ENCODE measurements at places on chromosomes 7 and 10.
A peak's percentile ranks its signal among the peaks of the same experiment; 100 is the strongest.

DNA sequence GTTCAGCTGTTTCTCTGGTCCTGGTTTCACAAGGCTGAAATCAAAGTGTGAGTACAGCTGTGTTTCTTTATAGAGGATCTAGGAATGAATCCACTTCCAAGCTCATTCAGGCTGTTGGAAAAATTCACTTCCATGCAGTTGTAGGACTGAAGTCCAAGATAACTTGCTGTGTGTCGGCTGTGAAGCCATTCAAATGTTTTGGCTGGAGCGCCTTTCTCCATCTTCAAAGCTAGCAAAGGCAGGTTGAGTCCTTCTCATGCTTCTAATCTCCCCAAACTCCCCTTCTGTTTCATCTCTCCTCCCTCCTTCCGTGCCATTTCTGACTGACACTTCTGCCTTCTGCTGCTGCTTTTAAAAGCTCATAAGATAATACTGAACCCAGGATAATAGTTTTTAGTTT lies 1195.4 kb upstream of the LRRN3 start:
- no peak for DNase-seq

DNA sequence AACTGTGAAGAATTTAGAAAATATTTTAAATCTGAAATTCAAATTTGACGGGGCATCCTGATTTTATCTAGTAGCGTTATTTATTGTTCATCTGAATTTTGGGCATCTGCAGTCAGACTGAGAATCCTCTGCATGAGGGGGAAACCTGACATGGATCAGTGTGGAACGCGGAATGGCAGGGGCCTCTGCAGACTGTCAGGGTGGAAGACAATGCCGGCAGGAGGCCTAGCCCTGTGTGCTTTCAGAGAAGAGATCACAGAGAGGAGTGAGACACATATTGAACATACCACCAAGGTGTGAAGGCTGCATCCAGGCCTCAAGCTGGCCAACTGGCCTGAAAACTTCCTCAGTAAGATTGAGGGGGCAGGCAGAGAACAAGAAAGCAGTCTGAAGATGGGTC lies 921.1 kb upstream of the GHITM start:
- no peak for DNase-seq

DNA sequence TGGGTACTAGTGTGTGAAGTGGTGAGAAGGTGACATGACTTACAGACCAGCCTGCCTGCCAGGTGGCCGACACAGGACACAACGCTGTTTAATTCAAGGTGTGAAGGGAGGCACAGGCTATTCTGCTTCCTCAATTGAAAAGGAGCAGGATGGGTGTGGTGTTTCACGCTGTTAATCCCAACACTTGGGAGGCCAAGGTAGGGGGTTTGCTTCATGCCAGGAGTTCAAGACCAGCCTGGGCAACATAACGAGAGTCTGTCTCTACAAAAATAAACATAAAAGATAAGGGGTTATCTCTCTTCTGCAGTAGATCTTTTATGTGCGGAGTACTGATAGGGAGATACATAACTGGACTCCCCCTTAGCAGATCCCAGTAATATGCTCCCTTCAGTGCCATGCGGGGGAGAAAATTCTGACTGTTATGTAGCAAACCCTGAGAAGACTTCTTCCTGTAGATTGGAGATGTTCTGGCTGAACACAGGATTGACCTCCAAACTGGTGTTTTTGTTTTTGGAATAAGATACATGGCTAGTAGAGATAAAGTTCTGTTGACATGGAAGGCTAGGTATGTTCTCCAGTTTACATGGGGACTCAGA lies 63.2 kb downstream of the CCNY start:
- DNase-seq: no peak

- no peak for DNase-seq
Observed at GRCh38 chr10:61923210-61923949, 21.9 kb downstream of the ARID5B start.

DNA sequence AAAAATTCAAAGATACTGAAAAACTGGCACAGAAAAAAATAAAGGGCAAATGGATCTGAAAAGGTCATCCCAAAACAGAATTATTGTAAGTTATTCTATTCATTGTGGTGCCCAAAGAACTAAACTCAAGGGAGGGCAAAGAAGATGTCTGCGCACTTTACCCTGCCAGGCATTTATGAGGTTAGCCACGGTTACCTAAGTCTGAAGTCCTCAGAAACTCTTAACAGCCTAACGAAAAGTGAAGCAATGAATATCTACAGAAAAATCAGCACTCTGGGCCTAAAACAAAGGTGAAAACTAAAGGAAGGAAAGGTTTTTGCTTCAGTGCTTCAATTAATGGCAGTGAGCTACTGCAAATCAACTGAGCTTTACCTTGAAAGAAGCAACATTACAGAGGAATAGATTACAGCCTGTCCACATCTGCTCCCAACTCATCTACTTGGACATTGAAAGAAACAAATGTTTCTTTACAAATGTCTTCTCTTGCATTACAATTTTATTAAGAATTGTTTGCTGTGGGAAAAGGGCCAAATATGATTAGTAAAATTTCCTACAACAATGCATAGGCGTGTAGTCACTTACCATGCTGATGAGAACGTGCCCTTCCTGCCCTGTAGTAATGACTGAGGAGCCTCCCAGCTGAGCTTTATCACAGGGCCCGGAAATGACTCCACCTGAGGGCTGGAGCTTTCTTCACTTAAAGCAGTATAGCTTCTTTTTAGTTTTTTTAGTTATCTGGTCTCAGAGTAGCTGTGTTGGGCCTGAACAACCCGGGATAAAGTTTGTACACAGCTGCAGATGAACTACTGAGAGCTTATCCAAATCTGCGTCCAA lies at the start of gene TUBAL3:
Gene TUBAL3 (minus strand): TSS at position 621 of the 834 bp plus-strand sequence. CDS start 36 bp downstream, at position 585.
- DNase-seq: peak; percentile 35

GRCh38 chr10:58740620-58741369 lies 228.1 kb downstream of the BICC1 start:
- DNase-seq: no peak

GRCh38 chr10:11505639-11506038 lies 105.8 kb downstream of the USP6NL start:
- DNase-seq: no peak

DNA sequence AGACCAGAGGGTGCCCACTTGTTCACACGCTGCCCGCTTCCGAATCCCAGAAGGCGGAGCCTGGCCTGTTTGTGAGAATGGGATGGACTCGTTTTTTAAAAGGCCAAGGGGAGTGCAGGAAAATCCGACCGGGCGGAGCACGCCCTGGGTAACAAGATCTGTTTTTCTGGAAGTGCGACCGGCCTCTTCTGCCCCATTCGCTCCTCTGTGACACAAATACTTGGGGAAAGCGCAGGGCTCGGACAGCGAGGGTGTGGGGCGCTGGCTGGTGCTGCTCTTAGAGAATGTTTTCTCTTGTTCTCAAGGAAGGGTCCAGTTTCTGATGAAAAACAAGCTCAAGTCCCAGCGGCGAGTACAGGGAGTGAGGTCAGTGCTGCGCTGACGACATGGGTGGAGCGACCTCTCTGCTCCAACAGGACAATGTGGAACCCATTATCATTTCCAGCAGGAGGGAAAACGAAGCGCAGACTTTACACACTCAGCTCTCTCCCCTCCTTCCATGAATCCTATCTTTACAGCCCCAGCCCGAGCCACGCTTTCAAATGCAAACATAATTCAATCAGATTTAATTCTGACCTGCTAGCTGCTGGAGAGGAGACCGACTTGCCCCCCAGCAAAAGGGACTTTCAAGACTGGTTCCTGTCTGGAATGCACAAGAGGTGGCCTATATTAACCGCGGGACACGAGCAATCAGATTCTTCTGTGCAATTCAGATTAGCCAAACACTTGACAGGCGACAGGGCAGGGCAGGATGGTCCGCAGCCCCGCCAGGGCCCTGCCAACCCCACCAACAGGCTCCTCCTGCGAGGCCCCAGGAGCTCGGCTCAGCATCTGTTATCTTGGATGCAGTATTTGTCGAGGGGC lies 1.1 kb downstream of the RADIL start:
- DNase-seq: no peak

DNA sequence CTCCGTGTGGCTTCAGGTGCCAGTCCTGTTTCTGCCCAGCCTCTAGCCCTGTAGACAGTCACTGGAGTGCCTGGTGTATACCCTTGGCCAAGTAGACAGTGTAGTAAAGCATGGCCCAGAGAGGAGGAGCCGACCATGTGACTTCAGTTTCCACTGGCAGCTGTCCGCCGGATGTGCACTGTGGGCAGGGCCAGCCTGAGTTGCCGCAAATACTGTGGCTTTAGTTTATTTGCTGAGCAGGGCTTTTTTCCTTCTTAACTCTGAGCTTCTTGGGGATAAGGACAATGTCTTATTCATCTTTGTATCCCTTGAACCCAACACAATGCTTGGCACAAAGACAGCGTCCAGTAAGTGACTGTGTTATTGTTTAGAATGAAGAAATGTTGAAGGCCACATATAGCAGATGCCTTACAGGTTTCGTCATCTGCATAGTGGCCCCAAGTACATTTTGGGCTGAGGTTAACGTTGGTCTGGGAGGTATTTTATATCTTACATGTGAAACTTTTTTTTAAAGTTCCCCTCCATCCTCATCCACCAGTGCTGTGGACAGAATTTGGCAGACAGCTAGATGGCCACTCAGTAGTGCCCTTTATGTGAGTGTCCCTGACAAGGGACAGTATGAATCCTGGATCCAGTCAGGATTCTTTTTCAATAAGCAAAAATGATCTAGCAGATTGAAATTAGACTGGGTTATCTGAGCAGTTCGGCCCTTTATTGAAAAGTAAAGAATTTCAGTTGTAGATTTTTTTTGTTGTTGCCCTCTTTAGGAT lies 40.6 kb downstream of the CYP17A1 start:
- DNase-seq: no peak

DNA sequence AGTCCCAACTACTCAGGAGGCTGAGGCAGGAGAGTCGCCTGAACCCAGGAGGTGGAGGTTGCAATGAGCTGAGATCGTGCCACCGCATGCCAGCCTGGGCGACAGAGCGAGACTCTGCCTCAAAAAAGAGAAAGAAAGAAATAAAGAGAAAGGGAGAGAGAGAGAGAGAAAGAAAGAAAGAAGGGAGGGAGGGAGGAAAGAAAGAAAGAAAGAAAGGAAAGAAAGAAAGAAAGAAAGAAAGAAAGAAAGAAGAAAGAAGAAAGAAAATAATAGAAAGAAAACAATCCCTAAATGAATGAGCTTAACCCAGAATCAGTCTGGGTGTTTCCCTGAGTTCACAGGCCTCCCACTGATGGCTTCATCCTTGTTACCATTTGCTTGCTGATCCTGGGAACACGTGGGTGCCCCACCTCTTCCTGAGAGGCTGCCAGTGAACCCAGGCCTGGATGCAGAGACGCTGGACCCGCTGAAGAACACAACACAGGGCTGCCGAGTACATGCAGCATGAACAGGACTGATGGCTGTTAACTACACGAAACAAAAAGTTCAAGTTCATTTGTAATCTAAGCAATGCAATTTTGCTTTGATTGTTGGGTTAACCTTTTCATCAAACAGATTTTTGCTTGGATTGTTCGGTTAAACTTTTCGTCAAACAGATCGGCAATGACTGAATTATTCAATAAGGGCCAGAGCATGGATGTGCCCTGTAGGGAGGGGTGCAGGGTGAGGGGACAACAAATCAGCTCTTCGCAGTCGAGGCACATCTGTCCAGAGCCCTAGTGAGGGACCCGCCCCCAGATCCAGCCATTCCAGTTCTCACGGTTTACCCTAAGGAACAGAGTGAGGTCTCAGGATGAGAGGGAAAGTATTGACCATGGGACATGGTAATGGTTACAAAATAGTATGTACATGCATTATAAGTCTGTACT lies 11.5 kb downstream of the NPFFR1 start:
- no peak for DNase-seq

DNA sequence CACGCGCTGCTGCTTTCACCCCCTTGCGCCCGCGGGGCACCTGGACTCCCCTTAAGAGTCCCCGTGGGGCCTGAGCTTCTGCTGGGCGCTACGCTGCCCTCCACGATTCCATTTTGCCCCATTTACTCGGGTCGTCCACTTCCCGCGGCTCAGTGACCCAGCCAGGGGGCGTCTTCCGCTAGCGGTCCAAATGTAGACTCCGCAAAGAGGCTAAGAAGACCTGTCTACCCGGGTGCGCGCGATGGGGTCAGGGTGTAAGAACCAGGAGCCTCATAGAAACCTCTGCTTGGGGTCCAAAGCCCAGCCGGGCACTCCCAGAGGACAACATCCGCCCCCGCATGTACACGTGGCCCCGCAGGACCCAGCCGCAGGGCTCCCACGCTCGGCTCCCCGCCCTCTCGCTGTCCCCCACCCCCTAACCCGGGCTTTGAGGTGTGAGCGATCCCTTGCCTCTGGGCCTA lies 5.2 kb upstream of the HMX2 start:
- DNase-seq: no peak

DNA sequence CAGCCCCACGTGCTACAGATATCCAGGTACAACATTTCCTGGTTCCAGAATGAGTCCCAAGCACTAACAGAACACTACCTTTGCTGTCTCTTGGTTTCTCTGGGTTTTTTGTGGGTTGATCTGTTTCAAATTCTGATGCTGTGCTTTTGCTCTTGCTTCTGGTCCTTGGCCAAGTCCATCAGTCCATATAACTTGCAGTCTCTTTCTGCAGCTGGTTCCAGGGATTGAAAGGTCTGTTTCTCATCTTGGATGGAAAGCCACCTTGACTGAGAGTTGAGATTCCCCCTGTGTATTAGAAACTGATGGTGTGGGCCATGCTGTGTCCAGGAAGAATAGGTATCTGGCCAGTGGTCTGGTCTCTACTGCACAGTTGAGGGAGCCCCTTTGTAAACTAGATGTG lies 171.1 kb downstream of the JCAD start:
- no peak for DNase-seq

DNA sequence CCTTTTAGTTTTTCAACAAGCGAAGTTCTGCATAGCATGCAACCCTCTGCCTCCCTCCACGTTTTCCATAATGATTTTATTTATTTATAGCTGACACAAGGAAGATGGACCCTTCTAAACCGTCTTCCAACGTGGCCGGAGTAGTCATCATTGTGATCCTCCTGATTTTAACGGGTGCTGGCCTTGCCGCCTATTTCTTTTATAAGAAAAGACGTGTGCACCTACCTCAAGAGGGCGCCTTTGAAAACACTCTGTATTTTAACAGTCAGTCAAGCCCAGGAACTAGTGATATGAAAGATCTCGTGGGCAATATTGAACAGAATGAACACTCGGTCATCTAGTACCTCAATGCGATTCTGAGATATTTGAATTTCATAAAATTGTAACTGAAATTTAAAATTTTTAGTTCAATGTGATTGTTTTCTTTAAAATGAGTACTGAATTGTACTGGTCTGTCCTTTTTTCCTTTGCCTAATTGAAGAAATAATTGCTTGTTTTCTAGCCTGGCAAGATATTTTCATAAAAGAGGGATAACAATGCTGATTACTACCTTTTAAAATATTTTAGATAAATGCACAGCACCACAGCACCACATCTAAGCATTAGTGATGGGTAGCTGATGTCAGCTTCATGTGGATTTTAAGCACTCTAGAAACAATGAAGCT lies 41.5 kb upstream of the SLC39A12 start:
- DNase-seq: peak; percentile 1
